Activated CD8-positive, alpha-beta memory T cell treated with anti-CD3 and anti-CD28 coated beads for 1 hour (primary cell): ENCODE measurements at places on chromosomes 5 and 9.
A peak's percentile ranks its signal among the peaks of the same experiment; 100 is the strongest.

DNA sequence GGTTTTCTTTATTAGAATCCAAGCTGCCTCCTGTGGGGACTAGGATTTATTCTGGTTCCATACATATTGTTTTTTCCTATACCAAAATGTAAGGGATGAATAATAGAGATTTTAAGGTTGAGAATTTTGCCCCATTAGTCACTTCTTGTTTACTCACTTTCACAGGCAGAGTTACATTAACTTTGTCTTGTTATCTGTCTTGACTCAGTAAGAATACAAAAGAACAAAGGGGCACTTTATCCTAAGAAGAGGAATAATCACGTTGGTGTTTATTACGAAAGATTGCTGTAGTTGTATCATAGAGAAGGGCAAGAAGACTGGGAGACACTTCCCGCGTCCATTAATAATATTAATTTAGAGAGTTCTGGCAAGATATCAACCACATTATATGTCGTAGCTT lies 599.7 kb upstream of the FTMT start:
- no peak for DNase-seq

- no peak for DNase-seq
Observed at GRCh38 chr9:69760278-69760610, 433 bp upstream of the PTAR1 start.

GRCh38 chr9:20477940-20478620 lies 144.2 kb downstream of the MLLT3 start:
- DNase-seq: no peak

DNA sequence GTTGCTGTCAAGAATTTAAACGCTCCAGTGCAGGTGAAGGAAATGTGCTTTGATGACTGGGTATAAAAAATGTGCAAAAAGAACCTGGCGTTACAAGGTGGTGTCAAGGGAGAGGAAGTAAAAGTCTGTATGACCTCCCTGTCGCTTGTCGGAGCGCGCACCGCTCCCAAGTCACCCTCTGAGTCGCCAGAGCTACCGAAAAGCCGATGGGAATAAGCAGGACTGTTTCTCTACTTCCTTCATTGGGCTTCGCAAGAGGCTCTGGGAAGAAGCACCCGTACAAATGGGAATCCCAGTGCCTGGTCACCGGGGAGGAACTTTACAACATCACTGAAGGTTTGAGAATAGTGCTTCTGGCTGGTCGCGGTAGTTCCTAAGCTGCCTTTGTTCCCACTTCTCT lies 1.3 kb upstream of the DMRT2 start:
- DNase-seq: no peak

DNA sequence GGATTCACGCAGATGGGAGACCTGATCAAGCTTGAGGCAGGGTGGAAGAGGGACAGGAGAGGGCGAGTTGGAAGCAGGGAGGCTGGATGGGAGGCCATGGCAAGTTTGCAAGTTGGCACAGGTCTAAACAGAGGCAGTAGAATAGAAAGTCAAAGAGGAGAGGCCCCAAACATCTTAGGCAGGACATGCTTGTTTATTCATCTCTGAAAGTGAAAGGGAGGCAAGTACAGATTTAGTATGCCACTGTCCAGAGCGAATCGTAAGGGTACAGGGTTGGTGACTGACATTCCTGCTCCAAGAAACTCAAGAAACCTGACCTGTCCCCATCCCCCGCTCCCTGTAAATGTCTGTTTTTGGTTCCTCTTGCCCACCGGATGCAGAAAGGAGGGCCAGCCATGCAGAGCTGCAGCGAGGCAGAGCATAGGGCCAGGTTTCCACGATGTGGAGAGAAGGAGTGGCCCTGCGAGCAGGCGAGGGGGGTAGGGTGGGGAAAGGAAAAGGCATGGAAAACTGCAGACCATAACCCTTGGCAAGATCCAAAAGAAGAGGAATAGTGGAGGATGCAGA lies 96.2 kb upstream of the BOD1 start:
- no peak for DNase-seq

- DNase-seq: no peak
Observed at GRCh38 chr5:28329176-28329575, 1290.8 kb upstream of the CDH9 start.

- no peak for DNase-seq
Observed at GRCh38 chr9:81410201-81410600, 279.1 kb downstream of the TLE1 start.

DNA sequence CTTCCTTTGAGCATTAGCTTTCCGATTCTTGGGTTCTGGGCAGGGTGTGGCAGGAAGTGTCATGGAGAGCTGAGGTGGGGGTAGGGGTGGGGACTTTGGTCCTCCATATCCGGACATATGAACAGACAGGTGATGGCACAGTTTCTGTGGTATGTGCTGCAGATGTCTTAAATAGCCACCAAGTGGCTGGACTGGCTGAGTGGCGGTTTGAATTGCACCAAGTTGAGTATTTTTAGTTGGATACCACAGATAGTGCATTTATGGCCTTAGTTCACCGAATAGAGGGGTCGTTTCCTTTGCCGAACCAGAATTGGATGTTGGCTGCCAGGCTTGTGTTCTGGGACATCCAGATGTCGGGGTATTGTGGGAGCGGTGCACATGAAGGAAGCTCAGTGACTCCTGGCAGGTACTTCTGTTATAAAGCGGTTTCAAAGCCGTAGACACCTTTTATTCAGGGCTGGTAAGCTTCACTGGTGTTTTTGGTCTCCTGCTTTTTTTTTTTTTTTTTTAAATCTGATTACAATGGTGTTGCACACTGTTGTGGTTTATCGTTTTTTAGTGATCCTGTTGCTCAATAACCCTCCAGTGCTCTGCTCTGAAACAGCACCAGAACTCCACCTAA lies 15.1 kb upstream of the TNFAIP8 start:
- no peak for DNase-seq

DNA sequence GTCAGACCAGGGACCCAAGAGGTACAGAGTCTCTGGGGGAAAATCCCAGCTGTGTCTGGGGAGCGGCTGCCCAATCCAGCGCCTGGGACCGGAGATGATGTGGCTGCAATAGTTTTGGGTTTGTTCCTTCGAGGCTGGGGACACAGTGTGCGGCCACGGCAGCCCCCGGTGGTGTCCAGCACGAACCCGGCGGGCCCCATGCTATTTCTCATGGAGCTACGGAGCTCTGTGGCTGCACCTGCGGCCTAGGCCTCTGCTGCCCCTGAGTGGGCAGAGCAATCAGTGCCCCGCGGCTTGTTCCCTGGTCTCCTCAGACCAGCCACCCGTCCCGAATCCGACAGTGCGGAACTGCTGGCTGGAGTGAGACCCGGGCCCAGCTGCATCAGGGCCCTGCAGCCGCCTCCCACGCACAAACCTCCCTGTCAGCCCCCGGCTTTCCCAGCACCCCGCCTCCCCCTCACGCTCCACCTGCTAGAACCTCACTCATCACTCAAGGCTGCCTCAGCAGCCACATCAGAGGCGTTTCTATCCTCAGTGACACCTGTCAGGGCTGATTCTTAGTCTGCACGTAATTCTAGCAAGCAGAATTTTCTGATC lies 29.0 kb downstream of the SARDH start:
- DNase-seq: peak; percentile 34

GRCh38 chr9:2613730-2614271 lies 7.8 kb upstream of the VLDLR start:
- no peak for DNase-seq

DNA sequence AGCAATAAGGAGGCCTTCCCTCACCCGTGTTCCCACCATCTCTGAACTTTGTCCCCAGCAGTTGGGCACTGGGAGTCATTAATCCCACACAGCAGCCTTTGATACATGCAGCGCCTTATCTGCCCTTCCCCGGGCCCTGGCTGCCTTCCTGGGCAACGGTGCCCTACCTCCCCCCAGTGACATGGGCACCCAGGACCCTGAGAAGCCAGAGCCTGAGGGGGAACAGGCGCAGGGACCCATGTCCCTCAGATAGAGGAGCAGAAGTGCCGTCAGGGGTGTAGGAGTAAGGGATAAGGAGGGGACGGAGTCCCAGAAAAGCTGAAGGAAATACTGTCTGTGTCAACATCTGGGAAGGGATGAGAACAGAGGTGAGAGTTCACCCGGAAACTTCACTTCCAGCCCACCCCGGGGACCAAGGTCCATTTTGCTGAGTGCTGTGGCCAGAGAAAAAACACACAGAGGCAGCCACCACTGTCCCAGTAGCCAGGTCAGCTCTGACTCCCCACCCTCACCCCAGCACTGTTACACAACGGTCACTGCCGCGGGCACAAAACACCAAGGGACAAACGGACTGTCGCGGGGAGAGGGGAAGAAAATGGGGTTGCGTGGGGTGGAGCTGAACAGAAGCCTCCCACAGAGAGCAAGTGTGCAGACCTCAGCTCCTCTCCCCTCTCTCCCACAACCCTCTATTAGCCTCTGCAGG lies 3.8 kb downstream of the PCDH1 start:
- no peak for DNase-seq

GRCh38 chr5:145835848-145836239 lies 702 bp upstream of the PRELID2 start:
- no peak for DNase-seq

- DNase-seq: no peak
Observed at GRCh38 chr9:19288081-19288480, 57.6 kb downstream of the DENND4C start.

DNA sequence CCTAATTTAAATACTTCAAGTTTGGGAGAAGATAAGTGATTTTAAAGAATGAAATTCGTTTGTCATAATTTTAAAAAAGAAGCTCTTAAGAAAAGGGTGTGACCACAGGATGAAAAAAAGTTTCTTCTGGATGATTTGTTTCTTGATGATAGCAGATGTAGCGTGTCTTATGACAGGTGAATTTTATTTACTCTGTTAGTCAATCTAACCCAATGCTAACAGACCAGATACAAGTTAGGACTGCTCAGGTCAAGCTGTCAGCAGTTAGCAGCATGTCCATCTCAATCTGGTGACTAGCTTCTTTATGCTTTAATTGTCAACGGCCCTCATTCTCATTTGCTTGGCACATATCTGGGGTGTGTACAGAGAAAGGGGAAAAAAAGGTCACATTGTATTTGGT lies 456.0 kb downstream of the BNC2 start:
- no peak for DNase-seq

DNA sequence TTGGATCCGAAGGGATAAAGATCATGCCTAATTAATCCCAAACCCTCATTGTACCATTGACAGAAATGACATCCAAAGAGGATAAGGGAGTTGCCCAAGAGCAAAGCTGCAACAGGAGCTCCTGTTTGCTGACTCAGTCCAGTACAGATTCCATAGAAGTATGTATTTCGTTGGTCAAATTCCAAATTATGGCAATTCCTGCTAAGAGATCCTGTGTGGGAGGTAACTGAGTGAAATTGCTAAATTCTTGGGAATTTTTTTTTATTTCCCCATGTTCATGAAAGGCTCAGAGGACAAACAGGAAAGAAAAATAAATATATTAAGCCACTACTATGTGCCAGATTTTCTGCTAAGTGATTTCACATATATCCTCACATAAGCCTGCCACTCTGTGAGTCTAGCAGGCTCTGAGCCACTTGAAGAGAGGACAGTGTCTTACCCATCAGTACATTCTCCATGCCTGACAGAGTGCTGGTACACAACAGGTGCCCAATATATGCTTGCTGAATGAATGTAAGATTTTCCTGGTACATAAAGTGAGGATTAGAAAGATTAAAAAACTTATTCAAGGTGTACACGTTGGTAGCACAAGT lies 132.7 kb downstream of the GLIS3 start:
- no peak for DNase-seq

DNA sequence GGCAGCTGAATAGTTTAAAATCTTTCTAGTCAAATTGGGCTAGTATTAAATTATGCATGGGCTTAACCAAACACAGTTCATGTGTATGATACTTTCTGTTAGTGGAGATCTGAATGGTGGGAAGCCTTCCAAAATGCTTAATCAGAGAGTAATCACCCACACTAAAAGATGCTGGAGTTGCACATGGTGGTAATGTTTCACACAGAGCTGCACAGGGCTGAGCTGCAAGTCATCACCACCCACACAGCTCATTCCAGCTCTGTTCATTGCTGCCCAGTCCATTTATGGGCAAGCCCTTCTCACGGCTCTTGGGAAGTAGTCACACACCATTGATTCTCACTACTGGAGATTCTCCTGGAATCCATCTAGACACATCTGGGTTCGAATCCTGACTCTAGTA lies 351.5 kb upstream of the KCNN2 start:
- DNase-seq: no peak

- DNase-seq: no peak
Observed at GRCh38 chr9:131234799-131235479, 41.4 kb downstream of the FAM78A start.

DNA sequence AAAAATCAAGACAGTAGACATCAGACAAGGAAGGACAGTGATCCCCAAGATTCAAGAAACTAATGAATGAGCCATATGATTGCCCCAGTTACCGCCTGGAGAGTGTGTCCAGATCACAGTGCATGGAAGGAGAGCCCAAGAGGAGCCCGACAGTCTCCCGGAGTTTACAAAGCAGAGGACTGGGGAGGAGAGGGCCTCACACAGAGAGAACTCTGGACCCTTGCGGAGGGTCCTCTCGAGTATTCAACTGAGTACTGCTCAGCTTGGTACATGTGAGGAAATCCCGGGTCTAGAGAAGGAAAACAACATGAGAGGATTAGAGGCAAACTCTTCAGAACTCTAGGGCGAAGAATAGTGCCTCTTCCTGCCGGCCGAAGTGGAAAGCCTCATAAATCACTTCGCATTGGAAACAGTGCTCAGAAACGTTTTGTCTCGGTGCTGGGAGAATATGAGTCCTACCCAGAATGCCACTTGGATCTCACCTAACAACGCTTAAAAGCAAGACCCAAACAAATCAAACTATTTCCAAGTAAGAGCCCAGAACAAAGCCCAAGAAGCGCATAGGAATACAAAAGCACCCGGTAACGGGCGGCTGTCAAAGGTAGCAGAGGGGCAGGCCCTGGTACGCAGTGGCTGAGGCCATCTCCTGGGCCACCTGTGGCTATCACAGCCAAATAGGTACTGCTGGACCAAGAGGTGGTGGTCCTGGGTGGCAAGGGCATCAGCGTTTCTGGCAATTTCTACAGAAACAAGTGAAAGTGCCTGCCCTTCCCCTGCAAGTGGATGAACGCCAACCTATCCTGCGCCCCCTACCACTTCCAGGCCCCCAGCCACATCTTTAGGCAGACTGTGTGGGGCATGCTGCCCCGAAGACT lies 36.0 kb downstream of the FAM78A start:
- DNase-seq: no peak

DNA sequence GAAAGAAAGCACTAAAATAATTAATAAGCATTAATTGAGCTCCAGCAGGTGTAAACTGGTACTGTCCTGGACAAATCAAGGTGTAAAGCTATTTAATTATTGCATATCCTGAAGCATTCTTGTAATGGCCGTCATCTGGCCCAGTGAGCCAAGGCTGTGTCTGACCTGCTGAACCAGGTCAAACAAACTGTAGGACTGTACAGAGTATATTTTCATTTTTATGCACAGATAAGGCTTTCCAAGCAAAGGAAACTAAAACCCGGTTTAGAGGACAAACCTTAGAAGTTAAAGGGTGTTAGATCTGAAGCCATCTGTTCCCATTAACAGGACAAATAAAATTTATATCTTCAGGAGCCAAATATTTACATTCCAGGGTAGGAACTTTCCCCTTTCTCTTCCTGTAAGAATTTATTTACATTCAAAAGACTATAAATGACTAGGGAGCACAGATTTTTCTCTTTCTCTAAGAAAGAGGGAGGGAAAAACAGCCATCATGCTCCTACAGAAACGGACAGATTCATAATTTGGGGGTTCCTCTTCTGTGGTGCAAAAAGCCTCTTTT lies 69.8 kb downstream of the ESM1 start:
- no peak for DNase-seq
